ENCODE measurements at places on chromosomes 16 and 17.

GRCh38 chr17:49976163-49976827 lies 7.3 kb downstream of the DLX4 start:
- DNase-seq: no peak

DNA sequence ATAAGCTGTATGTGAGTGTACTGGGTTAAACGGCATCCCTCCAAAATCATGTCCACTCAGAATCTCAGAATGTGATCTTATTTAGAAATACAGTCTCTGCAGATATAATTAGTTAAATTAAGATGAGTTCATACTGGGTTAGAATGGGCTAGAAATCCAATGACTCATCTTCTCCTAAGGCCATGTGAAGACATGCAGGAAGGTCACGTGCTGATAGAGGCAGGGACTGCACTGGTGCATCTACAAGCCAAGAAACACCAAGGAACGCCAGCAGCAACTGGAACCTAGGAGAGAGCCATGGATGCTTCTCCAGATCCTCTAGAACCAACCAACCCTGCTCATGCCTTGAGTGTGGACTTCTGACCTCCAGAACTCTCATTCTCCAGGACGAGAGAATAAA lies 241.0 kb downstream of the XYLT1 start:
- no peak for DNase-seq

GRCh38 chr17:16277163-16277562 lies 60.2 kb downstream of the PIGL start:
- DNase-seq: no peak

- DNase-seq: no peak
These were observed 4.7 kb upstream of the COQ7 start for GRCh38 chr16:19062706-19063105.

DNA sequence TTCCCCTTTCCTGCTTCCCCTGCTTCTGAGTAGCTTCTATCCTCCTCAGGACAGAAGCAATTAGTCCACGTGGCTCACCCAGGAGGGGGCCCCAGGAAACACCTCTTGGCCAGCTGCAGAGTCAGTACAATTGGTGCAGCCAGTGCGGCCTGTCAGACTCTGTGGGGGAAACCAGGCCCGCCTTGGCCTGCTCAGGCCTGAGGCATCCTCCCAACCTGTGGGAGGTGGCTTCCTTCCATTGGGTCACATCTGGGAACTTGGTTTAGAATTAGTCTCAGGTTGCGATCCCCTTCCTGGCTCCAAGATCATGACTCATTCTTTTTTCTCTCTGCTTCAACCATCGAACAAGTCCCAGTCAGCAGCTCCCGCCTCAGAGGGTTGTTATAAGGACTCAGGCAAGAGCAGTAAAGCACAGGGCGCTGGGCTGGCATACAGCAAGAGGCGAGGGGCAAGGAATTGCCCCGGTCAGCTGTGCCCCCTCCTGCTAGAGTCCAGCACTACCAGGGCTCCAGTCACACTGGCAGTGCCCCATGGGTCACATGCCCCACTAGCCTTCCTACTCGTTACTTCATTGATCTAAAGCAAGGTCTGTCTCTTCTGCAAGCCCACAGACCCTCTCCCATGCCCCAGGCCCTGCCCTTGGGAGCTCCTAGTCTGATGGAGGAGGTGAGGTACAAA lies 8.1 kb upstream of the EPX start:
- no peak for DNase-seq

GRCh38 chr16:88686439-88687253 lies at the start of gene SNAI3:
TSS of gene SNAI3 (minus strand) at chr16:88686507. CDS start at chr16:88686406, 101 bp downstream.
- peak; percentile 78 for DNase-seq

GRCh38 chr17:58513267-58513964 lies 1.0 kb downstream of the MTMR4 start:
- peak; percentile 13 for DNase-seq

GRCh38 chr17:8087075-8087951 lies at the start of gene ALOX12B:
TSS of gene ALOX12B (minus strand) at chr17:8087716. CDS start at chr17:8087442, 274 bp downstream.
- DNase-seq: no peak

DNA sequence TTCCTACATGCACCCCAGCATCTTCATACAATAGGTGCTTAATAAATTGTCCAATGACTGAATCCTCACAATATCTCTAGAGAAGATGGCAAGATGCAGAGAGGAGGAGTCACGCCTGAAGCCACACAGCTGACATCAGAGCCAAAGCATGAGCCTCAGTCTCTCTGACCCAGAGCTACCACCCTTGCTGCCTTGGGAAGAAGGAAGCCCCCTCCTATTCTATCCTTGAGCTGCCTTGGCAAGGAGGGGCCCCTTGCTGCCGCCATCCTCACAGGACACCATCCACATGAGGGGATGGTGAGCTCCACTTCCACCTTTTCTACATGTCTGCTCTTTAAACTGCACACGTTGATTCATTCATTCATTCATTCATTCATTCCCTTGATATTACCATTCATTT lies 37.0 kb upstream of the C16orf78 start:
- DNase-seq: no peak
